ENCODE measurements at places on chromosomes 12 and 14. TPM values are rescaled to one million over a fixed set of nuclear protein-coding genes. Genes with fewer than 3 reads are reported as not detected.
A peak's percentile ranks its signal among the peaks of the same experiment; 100 is the strongest.

The LTB4R2 gene
- 2.7 TPM for total RNA-seq

The SEC23A gene
- 66.6 TPM for total RNA-seq

GRCh38 chr12:74539765-74540526 lies 2.3 kb downstream of the ATXN7L3B start:
- no peak for DNase-seq

DNA sequence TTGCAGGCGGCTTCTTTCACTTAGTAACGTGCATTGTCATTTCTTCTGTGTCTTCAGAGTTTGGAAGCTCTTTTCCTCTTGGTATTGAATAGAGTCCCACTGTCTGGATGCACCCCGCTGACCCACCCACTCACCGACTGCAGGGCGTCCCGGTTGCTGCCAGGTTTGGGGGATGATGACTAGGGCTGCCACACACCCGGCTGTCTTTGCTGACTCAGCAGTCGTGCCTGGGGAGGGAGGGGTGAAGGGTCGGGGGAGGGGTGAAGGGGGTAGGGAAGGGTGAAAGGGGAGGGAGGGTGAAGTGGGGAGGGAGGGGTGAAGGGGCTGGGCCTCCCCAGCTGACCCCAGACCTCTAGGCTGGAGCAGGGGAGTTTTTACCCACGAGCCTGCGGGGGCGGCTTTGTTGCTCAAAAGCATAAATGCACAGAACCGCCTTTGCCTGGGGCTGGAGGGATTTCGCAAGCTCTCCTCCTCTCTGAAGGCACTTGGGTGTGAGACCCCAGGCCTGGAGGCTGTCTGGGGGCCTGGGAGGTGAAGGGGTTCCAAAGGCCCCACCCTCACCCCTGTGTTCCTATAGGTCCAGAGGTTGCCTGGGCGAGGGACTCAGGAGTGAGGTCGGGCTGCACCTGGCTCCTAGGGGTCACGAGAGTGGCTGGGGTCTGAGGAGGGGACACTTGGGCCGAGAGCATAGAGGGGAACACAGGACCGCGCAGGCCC lies 31.3 kb upstream of the ULK1 start:
- no peak for DNase-seq

- DNase-seq = peak; percentile 64
Measured at GRCh38 chr12:120639771-120640721, at the start of gene CABP1. Gene CABP1, plus strand, starts transcription at chr12:120640626. Its CDS starts 60 bp downstream, at chr12:120640686.

DNA sequence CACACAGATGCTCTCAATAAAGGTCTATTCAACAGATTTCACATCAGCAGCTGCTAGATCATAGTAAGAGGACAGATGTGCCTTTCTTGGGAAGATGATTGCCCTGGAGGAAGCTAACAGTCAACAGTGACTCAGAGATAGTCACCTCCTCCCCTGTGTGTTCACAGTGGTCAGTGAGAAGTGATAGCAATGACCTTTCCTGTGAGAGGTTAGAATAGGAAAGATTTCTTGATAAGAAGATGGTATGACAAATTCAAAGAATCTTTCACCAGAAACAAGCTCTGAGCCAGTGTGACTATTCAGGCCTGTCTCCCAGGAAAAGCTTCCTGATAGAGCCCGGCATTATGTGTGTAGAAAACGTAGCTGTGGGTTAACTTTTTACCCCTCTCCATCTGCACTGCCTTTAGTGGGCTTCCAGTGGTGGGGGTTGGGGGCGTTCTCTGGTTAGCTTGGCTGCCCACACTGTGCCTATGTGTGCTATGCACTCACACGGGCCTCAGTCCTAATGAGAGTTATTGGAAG lies 66.4 kb upstream of the ARHGAP5 start:
- DNase-seq = no peak

- no peak for DNase-seq
Measured at GRCh38 chr12:98656289-98657101, 11.4 kb downstream of the APAF1 start.

- DNase-seq = no peak
Measured at GRCh38 chr12:131986361-131986760, 36.6 kb downstream of the EP400 start.

Data from colonic mucosa (tissue), 4 donors.